ENCODE measurements at places on chromosomes 2 and 18. TPM values are rescaled to one million over a fixed set of nuclear protein-coding genes. Genes with fewer than 3 reads are reported as not detected.

ZNF2 gene
- total RNA-seq = 7.5 TPM

TIMM21 gene
- 14.6 TPM for total RNA-seq

ZNF804A gene
- not detected for total RNA-seq

DNA sequence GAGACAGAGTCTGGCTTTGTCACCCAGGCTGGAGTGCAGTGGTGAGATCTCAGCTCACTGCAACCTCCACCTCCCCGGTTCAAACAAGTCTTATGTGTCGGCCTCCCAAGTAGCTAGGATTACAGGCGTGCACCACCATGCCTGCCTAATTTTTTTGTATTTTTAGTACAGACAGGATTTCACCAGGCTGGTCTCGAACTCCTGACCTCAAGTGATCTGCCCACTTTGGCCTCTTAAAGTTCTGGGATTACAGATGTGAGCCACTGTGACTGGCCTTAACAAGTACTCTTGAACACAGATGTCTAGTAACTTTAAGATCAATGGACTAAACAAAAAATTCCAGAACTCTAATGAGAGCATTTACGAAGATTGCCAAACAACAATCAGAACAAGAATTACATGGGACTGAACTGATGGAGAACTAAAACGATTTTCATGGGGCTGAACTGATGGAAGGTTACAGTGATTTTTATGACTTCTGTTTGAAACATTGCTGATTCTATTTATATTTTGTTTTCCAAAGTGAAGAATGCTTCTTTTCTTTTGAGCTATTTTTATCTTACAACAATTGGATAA, 46.5 kb upstream of the ST3GAL5 start:
- H3K36me3 ChIP-seq = no peaks in the 10 kb centered on the region
- no peak overlapping the region for H3K4me3 ChIP-seq
- DNase-seq = no peak
- H3K27ac ChIP-seq = no peak overlapping the region

- H3K27me3 ChIP-seq = peaks cover 33% of the 10 kb centered on the region
- H3K4me3 ChIP-seq = no peak overlapping the region
- no peaks in the 10 kb centered on the region for H3K36me3 ChIP-seq
- DNase-seq = no peak
These were observed 5.6 kb upstream of the LAMA3 start for GRCh38 chr18:23683671-23684070.

DNA sequence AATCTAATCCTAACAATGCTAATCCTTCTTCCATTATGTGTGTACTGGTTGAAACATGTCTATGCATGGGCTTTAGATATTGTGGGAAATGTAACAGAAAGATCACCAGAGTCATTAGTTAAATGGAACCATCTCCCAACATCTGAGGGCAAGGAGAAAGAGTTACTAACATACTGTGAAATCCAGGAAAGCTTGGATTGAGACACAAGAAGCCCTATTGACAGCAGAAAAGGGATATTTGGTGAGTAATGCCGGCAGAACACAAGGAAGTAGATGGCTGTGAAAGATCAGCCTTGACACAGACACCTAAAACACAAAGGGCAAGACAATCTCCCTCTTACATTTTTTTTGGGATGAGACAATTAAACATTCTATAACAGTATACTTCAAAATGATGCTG, 28.5 kb upstream of the LAMA1 start:
- H3K4me1 ChIP-seq = no peaks in the 10 kb centered on the region
- no peak overlapping the region for H3K4me3 ChIP-seq

DNA sequence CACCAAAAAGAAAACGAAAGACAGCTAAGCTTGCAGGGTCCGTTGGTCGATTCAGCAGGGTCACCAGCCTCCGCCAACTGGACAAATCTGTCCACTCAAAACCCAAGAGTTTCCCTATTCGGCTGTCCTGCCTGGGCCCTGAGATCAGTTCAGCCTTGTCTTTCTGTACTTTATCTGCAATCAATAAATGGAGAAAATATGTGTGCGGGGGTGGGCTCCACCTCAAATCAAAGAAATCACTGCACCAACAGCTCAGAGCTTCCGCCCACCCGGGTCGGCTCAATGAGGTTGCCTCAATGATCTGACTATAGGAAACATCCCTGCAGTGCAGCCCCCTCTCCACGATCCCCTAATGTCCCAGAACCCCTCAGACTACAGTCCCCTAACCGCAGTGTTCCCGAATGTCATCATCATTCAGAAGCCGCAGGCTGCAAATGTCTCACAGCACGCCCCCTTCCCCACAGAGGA, 447 bp downstream of the GGCX start:
- DNase-seq = no peak
- H3K4me1 ChIP-seq = peaks cover 7% of the 10 kb centered on the region
- H3K27me3 ChIP-seq = no peaks in the 10 kb centered on the region
- peak overlapping the region; percentile 66 for H3K4me3 ChIP-seq
- peak overlapping the region; percentile 79 for H3K27ac ChIP-seq

CPLX4 gene
- total RNA-seq = not detected

LAMA3 gene
- total RNA-seq = not detected

ID2 gene
- total RNA-seq = 55.5 TPM

DNA sequence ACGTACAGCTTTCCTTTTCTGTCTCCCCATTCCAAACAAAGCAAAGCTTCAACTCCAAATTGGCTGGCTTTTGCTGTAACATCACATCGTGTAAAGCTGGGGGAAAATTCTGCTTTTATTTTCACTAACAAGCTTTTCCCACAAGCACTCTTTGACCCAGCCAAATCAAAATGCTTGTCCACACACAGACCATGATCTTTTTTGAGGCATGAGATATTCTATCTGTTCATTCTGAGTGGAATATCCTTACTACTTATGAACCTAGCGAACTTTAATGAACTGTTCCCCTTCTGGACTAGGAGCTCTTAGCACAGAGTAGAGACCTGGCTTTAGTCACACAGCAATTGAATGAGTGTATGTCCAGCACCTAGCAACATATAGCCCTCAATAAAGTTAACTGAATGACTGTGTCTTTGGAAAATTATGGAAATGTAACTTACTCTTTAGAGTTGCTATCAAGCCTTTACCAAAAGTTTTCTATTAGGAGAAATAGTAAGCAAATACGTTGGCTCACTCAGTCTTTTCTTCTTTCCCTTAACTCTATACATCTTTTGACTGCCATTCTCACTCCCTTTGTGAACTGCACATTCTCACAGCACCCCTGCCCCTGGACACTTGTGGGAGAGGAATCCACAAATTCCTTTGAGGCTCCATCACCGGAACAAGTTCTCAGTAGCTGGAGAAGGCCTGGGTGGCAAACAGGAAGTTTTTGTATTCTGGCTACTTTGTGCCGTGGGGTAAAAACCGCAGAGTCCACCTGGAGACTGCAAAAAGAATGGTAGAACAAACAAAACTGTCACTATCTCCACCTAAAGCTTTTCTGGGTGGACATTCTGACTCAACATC, 1.3 kb upstream of the UBE2E3 start:
- peak overlapping the region; percentile 54 for H3K27ac ChIP-seq
- no peak for DNase-seq
- peaks cover 15% of the 10 kb centered on the region for H3K4me1 ChIP-seq
- no peaks in the 10 kb centered on the region for H3K36me3 ChIP-seq
- no peak overlapping the region for H3K4me3 ChIP-seq

COL4A3 gene
- total RNA-seq = 0.35 TPM
